ENCODE measurements at places on chromosomes 6 and 20. TPM values are rescaled to one million over a fixed set of nuclear protein-coding genes. Genes with fewer than 3 reads are reported as not detected.

DNA sequence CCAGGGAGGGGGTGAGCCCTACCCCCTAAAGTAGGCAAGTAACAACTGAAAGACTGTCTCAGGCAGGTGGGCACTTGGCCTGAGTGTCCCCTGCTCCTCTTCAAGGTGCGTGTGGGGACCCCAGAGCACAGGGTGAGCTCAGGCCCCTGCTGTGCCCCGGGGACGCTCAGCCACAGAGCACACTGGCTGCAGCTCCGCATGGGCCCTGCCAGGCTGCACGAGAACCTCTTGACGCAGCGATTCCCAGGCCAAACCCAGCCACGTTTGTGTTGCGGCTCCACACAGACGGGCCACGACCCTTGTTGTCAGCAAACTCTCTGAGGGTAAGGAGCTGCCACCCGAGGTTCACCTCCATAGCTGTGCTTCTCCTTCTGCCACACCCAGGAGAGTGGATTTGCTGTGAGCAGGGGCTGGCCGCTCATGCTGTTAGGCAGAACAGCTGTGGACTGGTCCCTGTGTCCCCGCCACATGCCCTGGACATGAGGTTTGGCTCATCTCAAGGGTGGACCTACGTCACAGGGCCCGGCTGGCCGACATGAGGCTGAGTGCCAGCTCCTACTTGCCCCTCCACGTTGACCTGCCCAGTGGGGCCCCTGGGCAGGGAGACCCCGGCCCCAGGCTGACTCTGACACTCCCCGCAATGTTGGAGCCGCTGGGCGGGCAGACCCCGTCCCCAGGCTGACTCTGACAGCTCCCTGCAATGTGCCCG lies 29.7 kb upstream of the GATA5 start:
- H3K36me3 ChIP-seq = no peaks in the 10 kb centered on the region
- H3K4me1 ChIP-seq = no peaks in the 10 kb centered on the region
- H3K27me3 ChIP-seq = peaks cover 36% of the 10 kb centered on the region
- H3K4me3 ChIP-seq = no peak overlapping the region
- no peak overlapping the region for H3K27ac ChIP-seq
- DNase-seq = no peak

DNA sequence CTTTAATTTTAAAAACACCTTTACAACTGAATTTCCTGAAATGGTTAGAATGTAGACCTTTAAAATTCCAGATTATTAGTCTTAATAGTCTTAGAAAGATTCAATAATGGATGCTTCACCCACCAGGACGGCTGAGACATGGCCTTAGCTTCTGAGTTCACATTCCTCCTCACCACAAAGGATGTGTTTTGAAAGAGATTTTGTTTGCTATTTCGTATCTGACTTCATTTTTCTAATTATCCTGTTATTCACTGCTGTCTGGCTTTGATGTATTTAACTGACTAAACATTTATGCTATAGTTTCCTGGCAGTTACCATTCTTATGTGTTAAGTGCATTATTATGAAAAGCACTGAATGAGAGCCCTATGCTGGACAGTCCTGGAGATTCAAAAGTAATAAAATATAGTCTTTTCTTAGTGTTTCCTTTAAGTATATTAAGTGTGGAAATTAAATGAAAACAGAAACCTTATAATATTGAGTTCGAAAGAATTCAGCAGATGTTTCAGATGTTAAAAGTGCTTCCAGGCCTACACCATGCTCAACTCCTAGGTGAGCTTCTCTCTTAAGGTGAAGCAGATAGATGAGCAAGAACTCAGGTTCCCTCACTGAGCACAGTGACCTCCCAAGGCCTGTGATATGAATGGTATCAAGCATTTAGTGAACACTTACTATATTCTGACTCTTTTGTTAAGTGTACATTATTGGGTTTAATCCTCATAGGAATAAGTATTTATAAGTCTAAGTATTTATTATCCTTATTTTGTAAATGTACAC lies 40.3 kb downstream of the MAP3K4 start:
- no peak overlapping the region for H3K4me3 ChIP-seq
- H3K27ac ChIP-seq = no peak overlapping the region
- H3K27me3 ChIP-seq = no peaks in the 10 kb centered on the region
- 0 out of 2 replicates have a peak, but pooled peaks cover 2% of the 10 kb centered on the region for H3K36me3 ChIP-seq
- 0 out of 2 replicates have a peak, but pooled peaks cover 4% of the 10 kb centered on the region for H3K4me1 ChIP-seq
- DNase-seq = peak; percentile 18

GRCh38 chr20:6305536-6305935 lies 182.7 kb upstream of the FERMT1 start:
- H3K27me3 ChIP-seq = no peaks in the 10 kb centered on the region
- no peaks in the 10 kb centered on the region for H3K4me1 ChIP-seq
- no peak overlapping the region for H3K4me3 ChIP-seq
- no peak for DNase-seq
- H3K36me3 ChIP-seq = no peaks in the 10 kb centered on the region

- H3K4me1 ChIP-seq = peaks cover 34% of the 10 kb centered on the region
- peak; percentile 50 for DNase-seq
- H3K27ac ChIP-seq = peak overlapping the region; percentile 87
Observed at GRCh38 chr20:3203315-3204123, 963 bp downstream of the DDRGK1 start.

- DNase-seq = no peak
- H3K27ac ChIP-seq = no peak overlapping the region
- no peaks in the 10 kb centered on the region for H3K36me3 ChIP-seq
- H3K4me1 ChIP-seq = peaks cover 43% of the 10 kb centered on the region
- peak overlapping the region; percentile 85 for H3K4me3 ChIP-seq
Observed at GRCh38 chr6:36547646-36548400, 544 bp upstream of the STK38 start.

DNA sequence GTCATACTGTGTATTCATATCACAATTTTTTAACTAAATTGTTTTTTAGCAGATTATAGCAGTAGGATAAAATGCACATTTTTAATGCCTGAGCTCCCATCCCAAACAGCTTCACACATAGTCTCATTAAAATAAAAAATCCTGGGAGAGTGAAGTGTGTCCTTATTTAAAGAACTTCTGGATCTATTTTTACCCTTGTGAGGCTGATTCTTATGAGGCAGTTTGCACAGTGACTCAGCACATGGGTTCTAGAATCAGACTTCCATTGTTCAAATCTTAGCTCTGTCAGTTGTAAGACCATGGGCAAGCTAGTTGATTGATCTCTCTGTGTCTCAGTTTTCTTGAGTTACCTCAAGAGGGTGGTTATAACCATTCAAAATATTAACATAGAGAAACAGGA lies 72.3 kb downstream of the MACROD2 start:
- no peak for DNase-seq
- peaks cover 9% of the 10 kb centered on the region for H3K4me1 ChIP-seq
- H3K27ac ChIP-seq = no peak overlapping the region
- H3K27me3 ChIP-seq = no peaks in the 10 kb centered on the region
- no peaks in the 10 kb centered on the region for H3K36me3 ChIP-seq

- H3K27ac ChIP-seq = no peak overlapping the region
- no peak for DNase-seq
- no peak overlapping the region for H3K4me3 ChIP-seq
- peaks cover 40% of the 10 kb centered on the region for H3K36me3 ChIP-seq
- H3K27me3 ChIP-seq = no peaks in the 10 kb centered on the region
Observed at GRCh38 chr20:2141600-2142575, 40.3 kb downstream of the STK35 start.

- H3K4me1 ChIP-seq = peaks cover 48% of the 10 kb centered on the region
- DNase-seq = no peak
- H3K27ac ChIP-seq = no peak overlapping the region
- H3K27me3 ChIP-seq = peaks cover 50% of the 10 kb centered on the region
Observed at GRCh38 chr20:63265891-63266515, 6.6 kb upstream of the ARFGAP1 start.

- no peaks in the 10 kb centered on the region for H3K27me3 ChIP-seq
- no peak overlapping the region for H3K27ac ChIP-seq
- DNase-seq = no peak
- no peak overlapping the region for H3K4me3 ChIP-seq
- H3K36me3 ChIP-seq = no peaks in the 10 kb centered on the region
- no peaks in the 10 kb centered on the region for H3K4me1 ChIP-seq
Observed at GRCh38 chr6:84651583-84651982, 112.8 kb downstream of the TBX18 start.

DNA sequence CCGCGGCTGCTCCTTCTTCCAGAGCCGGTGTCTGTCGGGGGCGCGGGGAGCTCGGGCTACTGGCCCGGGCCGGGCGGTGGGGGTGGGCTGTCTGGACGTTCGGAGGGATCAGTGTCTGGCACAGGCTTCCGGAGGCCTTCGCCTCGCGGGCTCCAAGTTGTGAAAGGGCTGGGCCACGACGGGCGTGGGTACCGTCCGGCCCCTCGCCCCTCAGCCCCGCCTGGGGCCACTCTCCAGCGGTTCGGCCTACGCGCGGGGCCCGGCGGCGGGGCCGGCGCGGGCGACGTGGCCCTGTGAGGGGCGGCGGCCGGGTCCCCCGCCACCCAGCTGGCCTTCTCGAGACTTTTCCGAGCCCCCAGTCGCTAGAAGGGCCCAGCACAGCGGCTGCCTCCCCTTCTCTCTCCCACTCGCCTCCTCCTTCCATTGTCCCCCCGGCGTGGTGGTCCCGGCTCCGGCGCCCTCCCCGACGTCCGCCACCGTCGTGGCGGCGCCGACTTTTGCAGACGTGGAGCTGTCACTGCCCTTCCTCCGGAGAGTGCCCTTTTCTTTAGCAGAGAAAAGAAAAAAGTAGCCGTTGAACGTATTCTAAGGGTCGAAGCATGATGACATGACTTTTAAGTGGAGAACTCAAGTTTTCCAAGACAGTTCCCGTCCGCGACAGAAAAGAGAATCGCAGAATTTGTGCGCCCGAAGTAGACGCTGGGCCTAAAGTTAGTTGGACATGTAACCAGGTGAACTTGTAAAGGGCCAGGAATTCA lies 571 bp downstream of the ITCH start:
- DNase-seq = no peak
- peaks cover 64% of the 10 kb centered on the region for H3K4me1 ChIP-seq
- H3K4me3 ChIP-seq = peak overlapping the region; percentile 95
- peak overlapping the region; percentile 78 for H3K27ac ChIP-seq

DNA sequence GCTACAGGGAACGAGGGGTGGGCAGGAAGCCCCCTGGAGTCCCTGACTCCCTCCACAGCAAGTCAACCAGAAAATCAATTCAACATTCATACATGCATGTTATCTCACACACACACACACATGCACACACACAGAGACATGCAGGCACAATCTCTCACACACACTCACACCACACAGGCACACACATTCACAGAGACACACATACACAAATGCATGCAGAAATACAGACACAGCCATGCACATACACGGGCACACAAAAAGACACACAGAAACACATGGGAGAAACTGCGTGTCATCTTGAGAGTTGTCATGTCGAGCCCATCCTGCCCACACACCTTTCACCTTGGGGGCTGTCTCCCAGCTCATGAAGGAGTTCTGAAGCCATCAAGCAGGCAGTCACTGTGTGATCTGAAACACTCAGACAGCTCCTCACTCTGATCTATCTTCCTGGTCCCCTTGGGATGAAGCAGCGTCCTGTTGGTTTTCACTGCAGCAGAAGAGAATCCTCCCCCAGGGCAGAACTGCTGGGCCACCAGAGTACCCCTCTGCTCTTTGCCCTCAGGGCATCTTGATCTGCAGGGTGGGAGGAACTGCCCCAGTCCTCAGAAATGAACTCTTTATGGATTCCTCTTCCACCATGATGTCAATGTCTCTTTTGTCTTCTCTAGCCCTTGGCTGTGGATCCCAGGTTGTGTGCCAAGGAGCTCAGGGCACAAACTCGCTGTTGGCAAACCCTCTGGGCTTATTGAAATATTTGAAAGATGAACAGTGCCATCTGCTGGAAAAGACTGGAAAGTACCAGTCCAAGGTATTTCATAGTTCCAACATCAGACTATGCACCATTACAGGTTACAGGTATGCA lies 8.8 kb downstream of the RAET1L start:
- no peaks in the 10 kb centered on the region for H3K36me3 ChIP-seq
- peak; percentile 69 for DNase-seq
- no peaks in the 10 kb centered on the region for H3K4me1 ChIP-seq
- H3K27me3 ChIP-seq = peaks cover 4% of the 10 kb centered on the region

GRCh38 chr6:134111062-134111677 lies 58.7 kb upstream of the SLC2A12 start:
- H3K4me1 ChIP-seq = no peaks in the 10 kb centered on the region
- no peak overlapping the region for H3K4me3 ChIP-seq
- H3K27me3 ChIP-seq = peaks cover 11% of the 10 kb centered on the region
- no peaks in the 10 kb centered on the region for H3K36me3 ChIP-seq
- no peak overlapping the region for H3K27ac ChIP-seq

GRCh38 chr20:63138855-63139341 lies 77.0 kb downstream of the YTHDF1 start:
- DNase-seq = no peak
- no peaks in the 10 kb centered on the region for H3K36me3 ChIP-seq

GRCh38 chr6:10465629-10466499 lies 51.0 kb upstream of the TFAP2A start:
- no peak overlapping the region for H3K4me3 ChIP-seq
- peak; percentile 44 for DNase-seq
- no peaks in the 10 kb centered on the region for H3K36me3 ChIP-seq
- no peak overlapping the region for H3K27ac ChIP-seq
- H3K4me1 ChIP-seq = no peaks in the 10 kb centered on the region

- H3K27me3 ChIP-seq = no peaks in the 10 kb centered on the region
- no peaks in the 10 kb centered on the region for H3K4me1 ChIP-seq
- no peak overlapping the region for H3K4me3 ChIP-seq
- no peaks in the 10 kb centered on the region for H3K36me3 ChIP-seq
- H3K27ac ChIP-seq = no peak overlapping the region
Observed at GRCh38 chr6:96990462-96990861, 65.9 kb downstream of the KLHL32 start.

The GJA1 gene
- not detected for total RNA-seq

The POM121L2 gene
- total RNA-seq = not detected

The ZNF391 gene
- total RNA-seq = 1.7 TPM

The MLN gene
- not detected for total RNA-seq

The TTBK1 gene
- total RNA-seq = 0.33 TPM

The BMP5 gene
- not detected for total RNA-seq

The NRSN1 gene
- not detected for total RNA-seq

The OR2J3 gene
- not detected for total RNA-seq

The SAMD5 gene
- total RNA-seq = 0.04 TPM

The TUBB2B gene
- 9.3 TPM for total RNA-seq

The DLL1 gene
- not detected for total RNA-seq

The DEFB119 gene
- total RNA-seq = not detected

The EGFL8 gene
- 3.1 TPM for total RNA-seq

The CTAGE9 gene
- total RNA-seq = not detected

Measured in HepG2 (cell line).